Tongue (tissue), 3 donors: ENCODE measurements at places on chromosomes 13 and 19.
A peak's percentile ranks its signal among the peaks of the same experiment; 100 is the strongest.

GRCh38 chr19:16259385-16260159 is 61.9 kb downstream of the AP1M1 start:
- DNase-seq = no peak

- DNase-seq = peak; percentile 46
Observed at GRCh38 chr13:50128428-50128931, 113.2 kb downstream of the KCNRG start.

- DNase-seq = no peak
Observed at GRCh38 chr13:106635616-106636015, 67.7 kb upstream of the ARGLU1 start.

DNA sequence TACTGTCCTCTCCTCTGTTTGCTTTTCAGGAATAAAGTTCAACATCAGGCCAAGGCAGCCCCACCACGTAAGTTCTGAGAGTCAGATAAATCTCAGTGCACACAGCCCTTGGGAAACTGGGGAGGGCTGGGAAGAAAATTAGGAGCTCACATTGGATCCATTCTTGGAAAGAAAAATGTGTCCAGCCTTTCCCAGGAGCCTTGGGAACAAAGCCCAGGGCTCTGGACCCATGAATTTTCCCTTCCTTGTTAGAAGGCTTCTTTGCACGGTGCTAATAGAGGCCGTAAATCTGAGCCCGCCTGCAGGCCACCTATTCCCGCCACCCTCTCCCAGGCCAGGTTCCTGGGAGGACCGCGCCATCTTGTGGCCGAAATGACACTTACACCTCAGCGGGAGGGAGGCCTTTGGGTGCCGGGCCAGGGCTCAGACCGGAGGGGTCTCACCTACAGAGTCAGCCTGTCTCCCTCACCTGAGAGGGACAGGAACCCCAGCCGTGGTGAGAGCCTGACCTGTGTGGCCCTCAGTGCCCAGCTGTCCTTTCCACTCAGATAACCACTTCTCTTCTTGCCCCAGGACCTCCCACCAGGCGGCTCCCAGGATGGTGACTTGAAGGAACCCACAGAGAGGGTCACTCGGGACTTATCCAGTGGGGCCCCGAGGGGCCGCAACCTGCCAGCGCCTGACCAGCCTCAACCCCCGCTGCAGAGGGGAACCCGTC is 25.1 kb upstream of the KCTD15 start:
- DNase-seq = peak; percentile 85

DNA sequence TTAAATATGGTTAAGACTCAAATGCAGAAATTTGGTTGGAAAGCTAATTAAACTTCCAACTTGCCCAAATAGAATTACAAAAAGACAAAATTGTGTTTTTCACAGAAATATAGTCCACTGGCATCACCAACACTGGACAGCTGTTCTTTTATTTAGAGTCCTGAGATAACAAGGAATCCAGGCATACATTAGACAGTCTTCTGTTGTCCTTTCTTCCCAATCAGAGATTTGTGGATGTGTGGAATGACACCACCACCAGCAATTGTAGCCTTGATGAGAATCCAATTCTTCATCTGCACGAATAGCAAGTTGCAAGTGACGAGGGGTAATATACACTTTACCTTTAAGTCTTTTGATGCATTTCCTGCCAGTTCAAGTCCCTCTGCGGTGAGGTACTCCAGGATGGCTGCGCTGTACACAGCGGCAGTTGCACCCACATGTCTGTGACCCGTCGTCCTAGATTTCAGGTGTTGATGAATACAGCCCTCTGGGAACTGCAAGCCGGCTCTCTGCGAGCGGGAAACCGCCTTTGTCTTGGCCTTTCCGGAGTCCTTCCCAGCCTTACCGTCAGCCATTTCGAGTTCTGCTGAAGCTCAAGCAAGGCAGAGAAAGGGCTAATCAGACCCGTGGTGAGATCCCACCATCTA is 14.7 kb downstream of the UBAC2 start:
- DNase-seq = no peak

DNA sequence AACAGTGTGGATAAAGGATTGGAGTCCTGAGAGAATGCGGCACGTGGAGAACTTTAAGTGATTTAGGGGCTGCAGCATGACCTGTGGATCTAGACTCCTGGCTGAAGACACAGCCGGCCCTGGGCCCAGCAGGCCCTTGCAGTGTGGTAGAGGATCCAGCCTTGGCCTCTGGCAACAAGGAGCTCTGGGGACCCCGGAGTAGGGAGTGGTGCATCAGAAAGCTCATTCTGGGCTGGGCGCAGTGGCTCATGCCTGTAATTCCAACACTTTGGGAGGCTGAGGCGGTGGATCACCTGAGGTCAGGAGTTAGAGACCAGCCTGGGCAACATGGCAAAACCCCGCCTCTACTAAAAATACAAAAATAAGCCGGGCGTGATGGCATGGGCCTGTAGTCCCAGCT is 76.0 kb downstream of the CHST8 start:
- no peak for DNase-seq

- no peak for DNase-seq
Observed at GRCh38 chr19:53655042-53655665, 23.4 kb downstream of the DPRX start.

DNA sequence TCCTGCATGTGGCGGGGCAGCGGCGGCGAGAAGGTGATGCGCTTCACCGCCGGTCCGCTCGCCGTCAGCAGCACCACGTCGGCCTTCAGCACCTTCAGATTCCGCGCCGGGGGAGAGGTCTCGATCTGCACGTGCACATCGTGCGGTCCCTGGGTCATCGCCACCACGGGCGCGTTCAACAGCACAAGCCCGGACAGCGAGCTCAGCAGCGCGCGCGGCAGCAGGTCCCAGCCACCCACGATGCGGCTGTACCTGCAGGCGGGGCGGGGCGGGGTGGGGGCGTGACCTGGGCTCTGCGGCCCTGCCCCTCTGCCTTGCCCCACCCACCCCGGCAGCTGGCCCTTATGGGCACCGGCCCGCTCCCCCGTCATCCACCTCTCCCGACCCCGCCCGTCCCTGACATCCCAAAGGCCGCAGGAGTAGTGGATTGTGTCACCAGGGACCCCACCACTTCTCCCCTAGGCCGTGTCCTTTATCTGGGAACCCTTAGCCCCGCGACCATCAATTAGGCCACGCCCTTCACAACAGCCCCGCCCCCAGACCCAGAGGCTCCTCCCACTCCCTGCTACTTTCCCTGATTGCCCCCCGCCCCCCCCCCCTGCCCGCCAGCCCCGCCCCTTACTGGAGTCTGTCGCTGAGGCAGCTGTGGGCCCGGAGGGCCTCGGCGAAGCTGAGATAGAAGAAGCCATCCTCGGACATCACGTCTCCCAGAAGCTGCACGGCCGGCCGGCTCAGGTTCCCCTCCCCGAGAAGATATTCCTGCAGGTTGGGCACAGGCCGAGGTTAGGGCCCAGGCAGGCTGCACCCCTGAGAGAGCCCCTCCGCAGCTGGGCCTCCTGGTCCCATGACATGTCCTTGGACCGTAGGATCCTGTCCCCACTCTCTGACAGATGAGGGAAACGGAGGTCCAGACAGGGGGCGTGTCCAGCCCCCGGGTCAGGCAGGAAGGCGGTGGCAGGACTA is 6.1 kb downstream of the IL4I1 start:
- DNase-seq = peak; percentile 41

DNA sequence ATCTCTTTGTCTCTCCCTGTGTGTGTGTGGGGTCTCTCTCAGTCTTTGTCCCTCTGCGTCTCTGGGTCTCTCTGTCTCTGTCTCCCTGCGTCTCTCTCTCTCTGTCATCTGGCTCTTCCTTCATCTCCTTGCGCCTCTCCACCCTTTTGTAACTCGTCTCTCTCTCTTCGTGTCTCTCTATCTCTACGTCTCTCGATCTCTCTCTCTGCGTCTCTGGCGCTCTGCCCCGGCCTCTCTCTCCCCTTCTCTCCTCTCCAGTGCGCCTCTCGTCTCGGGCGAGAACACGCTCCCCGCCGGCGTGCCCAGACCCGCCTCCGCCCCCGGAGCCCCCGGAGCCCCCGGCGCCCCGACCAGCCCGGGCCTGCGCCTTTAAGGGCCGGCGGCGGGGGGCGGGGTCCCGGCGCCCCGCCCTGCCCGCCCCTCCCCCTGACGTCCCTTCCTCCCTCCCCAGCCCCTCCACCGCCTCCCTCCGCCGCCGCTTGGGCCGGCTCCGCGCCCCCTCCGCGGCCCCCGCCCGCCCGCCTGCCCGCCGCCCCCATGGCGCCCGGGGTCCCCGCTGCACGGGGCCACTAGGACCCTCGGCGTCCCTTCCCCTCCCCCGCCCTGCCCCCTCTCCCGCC is at the start of gene MARK4:
Gene MARK4 (plus strand): TSS at position 440 of the 620 bp plus-strand sequence. CDS start 318 bp downstream, outside the sequence.
- peak; percentile 83 for DNase-seq

GRCh38 chr13:108227651-108228272 is 9.6 kb downstream of the ABHD13 start:
- DNase-seq = peak; percentile 62

DNA sequence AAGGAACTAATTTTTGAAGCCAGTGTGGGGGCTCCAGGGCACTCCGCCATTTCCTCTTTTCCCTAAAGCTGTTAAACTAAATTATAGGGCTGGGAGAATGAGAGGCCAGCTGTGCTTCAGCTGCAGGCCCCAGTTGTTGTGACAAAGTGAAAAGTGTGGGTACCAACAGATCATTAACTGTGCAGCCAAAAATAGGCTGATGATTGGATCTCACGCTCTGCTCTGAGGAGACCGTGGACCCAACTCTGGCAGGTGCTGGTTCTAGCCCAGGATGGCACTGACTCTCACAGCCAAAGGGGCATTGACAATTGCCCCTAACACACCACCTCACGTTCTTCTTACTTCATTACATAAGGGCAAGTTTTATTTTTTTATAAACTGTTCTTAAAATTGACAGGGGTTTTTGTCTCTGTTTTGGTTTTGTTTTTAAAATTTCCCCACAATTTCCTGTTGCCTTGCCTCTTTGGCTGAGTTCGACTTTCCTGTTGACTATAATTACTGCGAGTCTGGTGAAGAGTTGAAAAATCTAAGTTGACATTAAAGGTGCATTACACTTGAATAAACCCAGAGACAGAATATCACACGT is 391.0 kb downstream of the FGF9 start:
- no peak for DNase-seq

DNA sequence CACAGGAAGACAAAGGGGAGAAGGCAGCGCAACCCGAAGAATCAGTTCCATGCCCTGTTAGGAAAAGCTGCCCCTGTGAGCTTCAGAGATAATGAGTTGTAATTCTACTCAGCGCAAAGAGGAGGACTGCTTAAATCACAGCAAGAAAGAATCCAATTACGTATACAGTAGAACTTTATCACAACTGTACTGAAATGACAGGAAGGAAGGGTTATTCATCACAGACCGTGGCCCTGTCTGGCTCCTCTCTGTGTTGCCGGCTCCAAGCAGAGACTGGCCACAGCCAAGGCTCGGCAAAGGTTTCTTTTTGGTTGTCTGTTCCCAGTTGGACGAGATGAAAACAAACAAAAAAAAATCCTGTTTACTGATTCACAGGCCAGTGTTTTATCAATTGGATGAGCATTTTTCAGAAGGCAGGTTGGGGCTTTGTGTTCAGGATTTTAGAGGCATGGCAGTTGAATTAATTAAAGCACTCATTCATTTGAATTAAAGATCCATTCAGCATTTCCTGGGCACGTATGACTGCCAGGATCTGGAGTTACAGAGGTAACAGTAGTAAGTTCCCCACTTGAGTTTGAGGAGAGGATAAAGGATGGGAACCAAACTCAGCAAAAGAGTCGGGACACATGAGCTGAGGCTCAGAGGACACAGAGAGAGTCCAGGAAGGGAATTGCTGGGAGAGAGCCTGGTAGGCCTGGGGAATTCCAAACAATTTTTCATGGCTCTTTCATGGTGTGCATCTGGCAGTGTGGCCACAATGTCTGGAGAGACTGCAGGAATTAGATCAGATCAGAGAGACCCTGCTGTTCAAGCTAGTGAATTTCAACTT is 341.0 kb downstream of the DNAJC15 start:
- DNase-seq = peak; percentile 73

DNA sequence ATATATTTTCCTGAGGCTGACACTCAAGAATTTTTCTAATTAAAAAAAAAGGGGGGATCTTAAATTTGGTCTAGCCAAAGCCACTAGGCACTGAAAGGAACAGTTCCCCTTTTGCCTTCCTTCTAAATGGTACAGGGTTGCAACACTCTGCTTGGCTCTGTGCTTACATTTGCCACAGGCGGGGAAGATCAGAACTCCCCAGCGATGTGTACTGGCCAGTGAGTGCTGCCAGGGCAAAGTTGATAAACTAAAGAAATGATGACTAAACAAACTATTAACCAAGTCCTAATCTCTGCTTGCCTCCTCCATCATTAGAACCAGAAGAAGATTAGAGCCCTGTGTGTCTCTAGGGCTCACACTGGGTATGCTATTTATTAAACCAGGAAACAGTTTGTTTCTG is 75.3 kb upstream of the SCEL start:
- no peak for DNase-seq

DNA sequence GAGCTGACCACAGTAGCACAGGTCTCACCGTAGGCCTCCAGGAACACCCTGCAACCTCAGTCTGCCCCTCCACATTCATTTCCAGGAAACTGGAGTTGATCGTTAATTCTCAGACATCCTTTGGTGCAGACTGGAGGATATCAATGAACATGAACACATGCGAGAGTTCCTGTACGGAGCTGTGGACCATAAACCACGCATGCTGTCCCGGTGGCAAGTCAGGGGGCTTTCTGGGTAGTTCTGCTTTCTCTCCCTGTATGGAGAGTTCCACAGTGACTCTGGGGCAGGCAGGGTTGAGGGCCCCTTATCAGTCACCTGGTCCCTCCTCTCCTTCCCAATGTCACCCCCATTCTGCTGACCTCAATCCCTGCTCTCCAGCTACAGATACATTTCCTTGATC is 55.5 kb upstream of the URI1 start:
- no peak for DNase-seq

GRCh38 chr19:33804021-33804799 is 7.5 kb downstream of the KCTD15 start:
- no peak for DNase-seq

- no peak for DNase-seq
Observed at GRCh38 chr13:45707516-45708100, 5.5 kb downstream of the CBY2 start.

GRCh38 chr13:90800082-90800746 is 547.3 kb upstream of the MIR17HG start:
- peak; percentile 59 for DNase-seq

GRCh38 chr13:47408546-47409319 is 511.9 kb upstream of the HTR2A start:
- no peak for DNase-seq

- no peak for DNase-seq
Observed at GRCh38 chr19:41910240-41910991, 17.8 kb downstream of the ERFL start.

GRCh38 chr19:1067341-1067957 is 482 bp downstream of the ARHGAP45 start:
- no peak for DNase-seq

DNA sequence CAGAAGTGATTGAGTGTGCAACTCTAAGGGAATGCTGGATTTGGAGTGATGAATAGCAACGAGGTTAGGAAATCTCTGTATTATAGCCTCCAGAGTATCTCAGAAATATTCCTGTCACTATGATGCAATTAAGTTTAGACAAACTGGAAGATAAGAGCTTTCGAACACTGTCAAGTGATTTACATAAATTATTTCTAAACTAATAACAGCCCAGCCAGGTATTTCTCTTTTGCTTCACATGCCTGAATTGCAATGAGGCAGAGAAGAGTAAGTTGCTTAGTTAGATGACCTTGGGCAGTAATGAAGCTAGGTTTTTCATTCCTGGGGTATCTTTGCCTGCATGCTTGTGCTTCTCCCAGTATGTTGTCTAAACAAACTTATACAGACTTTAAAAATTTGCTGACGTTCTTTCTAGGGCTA is 134.5 kb downstream of the LMO7 start:
- no peak for DNase-seq

GRCh38 chr19:47230921-47231214 is at the start of gene BBC3:
Gene BBC3, minus strand, starts transcription at chr19:47231199. Its CDS starts 2,768 bp downstream, at chr19:47228431.
- no peak for DNase-seq
